ENCODE measurements at places on chromosomes 3 and 15.

DNA sequence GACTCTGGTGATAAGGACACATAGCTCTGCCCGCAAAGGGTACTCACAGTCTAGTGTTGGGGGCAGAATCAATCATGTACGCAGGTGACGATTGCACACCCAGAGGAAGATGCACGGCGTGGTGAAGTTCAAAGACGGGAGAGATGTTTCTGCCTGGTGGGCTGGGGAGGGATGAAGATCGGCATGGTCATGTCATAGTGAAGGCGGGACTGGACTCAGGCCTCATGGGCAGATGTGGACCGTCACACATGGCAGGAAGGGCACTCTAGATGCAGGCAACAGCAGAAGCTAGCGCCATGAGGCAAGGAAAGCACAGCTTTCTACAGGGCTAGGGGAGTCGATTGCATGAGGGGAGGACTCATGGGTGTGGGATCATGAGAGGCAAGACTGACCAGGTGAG is 240.6 kb downstream of the OPA1 start:
- no peak for DNase-seq

GRCh38 chr15:70837476-70837875 is 16.5 kb downstream of the LARP6 start:
- DNase-seq: no peak

DNA sequence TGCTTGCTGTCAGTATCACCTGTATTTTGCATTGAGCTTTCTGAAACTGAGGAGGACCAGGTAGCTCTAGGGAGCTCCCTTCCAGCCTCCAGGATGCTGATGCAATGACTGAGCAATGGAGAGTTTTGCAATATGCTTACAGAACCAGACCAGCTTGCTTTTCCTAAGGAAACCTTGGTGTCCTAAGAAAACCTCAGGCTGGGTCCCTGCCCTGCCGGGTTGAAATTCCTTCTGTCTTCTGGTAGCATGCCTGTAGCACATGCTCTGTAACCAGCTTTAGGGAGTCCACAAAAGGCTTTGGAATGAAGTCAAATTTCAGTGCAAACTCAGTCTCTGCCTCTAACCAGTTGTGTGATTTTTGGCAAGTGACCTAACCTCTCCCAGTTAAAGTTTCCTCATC is 65.8 kb upstream of the GSK3B start:
- no peak for DNase-seq

- DNase-seq: no peak
These were observed 101.1 kb upstream of the CCNL1 start for GRCh38 chr3:157261000-157261399.

DNA sequence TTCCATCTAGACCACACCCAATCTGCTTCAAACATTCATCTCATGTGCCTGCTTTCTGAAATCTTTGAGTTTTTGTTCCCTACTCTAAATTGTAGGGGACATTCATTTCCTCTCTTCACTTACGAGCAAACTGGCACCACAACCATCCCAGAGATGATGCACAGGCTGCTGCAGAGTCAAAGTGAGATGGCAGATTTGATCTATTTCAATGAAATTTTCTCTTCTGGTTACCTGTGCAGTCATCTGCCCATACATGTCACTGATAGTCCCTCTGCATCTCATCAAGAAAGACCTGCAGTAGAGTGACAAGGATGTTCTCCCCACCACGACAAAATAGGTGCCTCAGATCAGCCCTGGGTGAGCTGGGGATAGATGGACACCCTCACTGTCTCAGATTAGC is 118.2 kb upstream of the TNFAIP8L3 start:
- no peak for DNase-seq

DNA sequence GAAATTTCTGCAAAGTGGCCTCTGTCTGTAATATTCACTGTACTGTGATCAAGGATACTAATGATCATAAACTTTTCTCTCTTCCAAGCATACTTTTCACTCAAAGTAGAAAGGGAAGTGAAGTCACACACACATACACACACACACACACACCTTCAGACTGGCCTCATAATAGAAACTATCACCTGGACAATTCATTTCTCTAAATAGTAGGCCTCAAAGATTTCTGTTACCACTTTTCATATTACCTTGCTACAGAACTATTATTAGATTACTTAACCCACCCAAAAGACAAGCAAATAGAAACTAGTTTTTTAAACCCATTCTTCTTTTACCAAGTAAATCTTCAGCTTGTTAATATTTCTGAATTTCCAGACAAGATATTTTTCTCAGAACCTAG is 12.2 kb downstream of the CPB1 start:
- no peak for DNase-seq

GRCh38 chr15:52284164-52284563 is 11.4 kb downstream of the MYO5C start:
- DNase-seq: no peak

DNA sequence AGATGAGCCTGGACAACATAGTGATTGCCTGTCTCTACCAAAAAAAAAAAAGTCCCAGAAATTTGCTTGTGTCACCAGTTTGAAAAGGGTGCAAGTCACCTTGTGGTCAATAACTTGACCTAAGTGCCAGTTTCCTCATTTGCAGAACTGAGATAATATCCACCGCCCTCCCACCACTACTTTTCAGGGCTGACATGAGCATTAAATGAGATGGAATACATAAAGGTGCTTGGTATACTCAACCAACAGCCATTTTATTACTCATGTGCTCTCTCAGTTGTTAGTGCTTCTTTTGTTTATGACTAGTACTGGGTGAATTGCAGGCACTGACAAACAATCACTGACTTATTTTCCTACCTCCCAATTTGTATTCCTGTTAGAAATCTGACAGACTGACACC is 340.5 kb upstream of the SATB1 start:
- no peak for DNase-seq

GRCh38 chr3:71258116-71258515 is 325.4 kb downstream of the FOXP1 start:
- peak; percentile 33 for DNase-seq

- no peak for DNase-seq
These were observed 2.3 kb downstream of the SEMA3G start for GRCh38 chr3:52442409-52443267.

DNA sequence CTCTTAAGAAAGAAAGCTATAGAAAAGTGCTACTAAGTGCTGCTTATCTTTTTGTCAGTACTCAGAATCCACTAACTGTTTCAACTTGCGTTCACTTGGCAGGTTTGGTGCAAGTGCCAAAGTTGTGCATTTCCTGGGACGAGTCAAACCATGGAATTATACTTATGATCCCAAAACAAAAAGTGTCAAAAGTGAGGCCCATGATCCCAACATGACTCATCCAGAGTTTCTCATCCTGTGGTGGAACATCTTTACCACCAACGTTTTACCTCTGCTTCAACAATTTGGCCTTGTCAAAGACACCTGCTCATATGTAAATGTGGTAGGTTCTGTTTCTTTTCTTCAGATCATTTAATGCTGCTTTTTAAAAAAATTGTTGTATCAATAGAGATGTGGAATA is 32.6 kb downstream of the GYG1 start:
- DNase-seq: no peak

GRCh38 chr3:30638685-30639412 is 32.4 kb downstream of the TGFBR2 start:
- no peak for DNase-seq

DNA sequence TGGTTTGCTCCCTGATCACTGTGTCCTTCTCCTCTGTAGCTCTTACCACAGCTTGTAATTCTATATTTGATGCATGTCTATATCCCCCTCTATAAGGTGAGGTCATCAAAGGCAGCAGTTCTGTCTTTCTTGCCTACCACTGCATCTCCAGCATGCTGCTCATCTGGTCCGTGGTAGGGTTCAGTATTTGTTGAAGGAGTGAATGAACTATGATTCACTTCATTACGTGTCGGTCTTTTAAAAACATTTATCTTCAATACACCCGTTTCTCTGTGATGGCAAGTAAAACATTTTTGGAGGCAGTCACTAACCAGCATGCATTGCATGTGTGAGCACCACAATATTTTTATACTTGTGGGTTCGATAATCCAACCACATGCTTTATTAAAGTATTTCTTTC is 27.6 kb downstream of the CHST14 start:
- no peak for DNase-seq

DNA sequence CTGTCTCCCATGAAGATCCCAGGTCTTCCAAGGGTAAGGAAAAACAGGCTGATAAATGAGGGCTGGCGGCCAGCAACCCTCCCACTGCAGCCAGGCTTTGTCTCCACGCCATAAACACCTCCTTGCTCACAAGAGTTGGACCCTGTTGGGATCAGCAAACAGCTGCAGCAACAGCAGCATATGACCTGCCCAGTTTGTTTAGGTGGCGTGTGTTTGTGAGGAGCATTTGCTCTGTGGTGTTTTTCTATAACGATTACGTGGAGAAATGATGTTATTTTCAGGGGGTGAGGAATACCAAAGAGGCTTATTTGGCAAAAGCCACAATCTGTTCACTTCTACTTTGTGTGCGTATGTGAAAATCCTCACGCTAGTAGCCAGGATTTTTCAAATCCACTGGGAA is 58.5 kb downstream of the RFTN1 start:
- no peak for DNase-seq

DNA sequence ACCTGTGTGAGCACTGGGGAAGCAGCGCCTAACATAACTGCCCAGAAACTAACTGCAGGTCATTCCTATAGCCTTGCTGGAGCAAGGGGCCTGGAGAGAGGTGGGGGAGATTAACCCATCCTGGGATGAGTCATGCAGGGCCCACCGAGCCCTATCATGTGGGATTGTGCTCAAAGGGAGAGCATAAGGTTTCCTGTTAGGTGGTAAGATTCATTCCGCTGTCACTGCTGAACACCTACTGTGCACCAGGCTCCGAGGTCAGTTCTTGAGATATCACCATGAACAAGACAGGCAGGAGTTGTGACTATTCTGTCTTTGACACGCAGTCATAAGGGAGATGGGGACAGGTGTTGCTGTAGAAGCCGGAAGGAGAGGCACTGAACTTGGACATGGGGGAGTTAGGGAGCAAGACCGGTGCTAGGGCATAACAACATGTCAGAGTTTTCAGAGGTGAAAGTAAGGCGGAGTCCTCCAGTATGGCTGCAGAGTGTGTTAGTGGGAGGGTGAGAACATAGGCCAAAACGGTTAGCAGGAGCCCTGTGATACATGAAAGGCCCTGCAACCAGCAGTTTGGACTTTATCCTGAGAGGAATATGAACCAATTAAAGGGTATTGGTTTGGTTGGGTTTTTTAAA is 2.4 kb downstream of the SLC25A38 start:
- DNase-seq: peak; percentile 44

GRCh38 chr3:32316319-32316718 is 75.3 kb upstream of the CMTM7 start:
- no peak for DNase-seq

DNA sequence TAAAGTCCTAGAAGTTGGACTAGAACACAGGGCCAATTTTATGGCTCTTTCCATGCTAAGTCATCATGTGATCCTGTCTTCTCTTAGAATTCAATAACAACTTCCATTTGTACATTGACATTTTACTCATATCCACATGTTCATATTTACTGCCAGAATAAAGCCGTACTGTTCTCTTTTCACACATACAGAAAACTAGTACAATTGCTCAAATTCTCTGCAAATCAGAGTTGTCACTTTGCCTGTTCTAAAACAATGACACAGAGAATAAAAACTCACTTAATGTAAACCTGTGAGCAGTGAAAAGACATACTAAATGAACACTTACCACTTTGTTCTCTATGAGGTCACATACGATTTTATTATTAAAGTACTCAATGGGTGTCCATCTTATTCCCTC is 3.5 kb downstream of the LDHAL6B start:
- no peak for DNase-seq

DNA sequence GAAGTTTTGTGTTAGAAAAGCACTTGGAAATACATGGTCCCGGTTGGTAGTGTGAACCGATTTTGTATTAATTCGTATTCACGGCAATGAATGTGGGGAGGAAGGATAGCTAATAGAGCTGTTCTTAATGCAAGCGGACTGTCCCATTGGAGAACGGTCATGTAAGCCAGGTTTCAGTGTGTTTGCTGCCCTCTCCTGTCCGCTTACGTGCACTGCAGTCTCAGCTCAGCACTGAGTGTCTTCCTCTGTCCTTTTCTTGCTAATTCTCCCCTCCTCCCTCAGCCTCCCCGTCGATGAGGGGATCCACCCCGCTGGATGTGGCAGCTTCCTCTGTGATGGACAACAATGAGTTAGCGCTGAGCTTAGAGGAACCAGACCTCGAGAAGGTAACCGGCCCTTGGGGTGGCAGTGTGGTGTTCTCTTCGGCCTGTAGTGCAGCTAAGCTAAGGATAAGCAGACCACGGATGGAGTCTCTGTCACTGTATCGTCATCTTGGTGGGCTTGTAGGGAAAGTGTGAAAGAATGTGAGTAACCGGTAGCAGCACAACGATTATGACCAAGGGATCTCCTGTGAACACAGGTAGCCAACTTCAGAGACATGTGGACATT is 267.5 kb upstream of the CHRM5 start:
- DNase-seq: peak; percentile 63

- DNase-seq: peak; percentile 18
These were observed 146.9 kb downstream of the KLF13 start for GRCh38 chr15:31473385-31474058.

DNA sequence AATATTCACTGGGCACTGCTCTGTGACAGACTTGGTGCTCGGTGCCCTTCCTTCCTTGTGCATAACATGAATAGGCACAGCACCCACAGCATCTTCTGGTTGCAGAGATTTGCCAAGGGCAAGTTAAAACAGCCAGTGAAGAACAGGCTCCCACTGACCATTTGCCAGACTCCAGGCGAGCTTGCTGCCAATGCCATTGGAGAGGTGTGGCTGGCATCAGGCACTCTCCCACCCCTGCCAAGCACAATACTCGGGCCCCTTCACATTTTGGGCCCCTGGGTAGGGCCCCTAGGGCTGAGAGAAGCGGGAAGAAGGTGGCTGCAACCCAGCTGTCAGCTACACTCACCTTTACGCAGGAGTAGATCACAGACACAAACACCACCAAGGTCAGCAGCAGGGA is 112.1 kb downstream of the SEC22A start:
- no peak for DNase-seq

DNA sequence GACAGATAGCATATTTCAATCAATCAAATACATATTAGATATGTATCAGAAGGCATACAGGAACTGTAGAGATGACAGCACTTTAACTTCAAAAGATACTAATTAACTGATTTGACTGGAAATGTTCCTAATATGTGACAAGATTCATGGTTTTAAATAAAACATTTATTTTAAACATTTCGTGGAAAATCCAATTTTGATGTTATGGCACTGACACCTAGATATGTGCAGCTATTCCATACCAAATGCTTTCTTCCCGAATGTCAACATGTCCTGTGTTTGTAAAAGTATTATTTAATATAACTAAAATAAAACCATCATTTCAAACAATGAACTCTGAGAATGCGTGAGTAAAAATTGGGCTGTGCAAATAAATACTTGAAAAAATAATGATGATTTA is 1209.3 kb downstream of the NSUN3 start:
- no peak for DNase-seq

GRCh38 chr3:72126441-72127223 is 341.7 kb upstream of the PROK2 start:
- no peak for DNase-seq

- no peak for DNase-seq
These were observed 149.9 kb downstream of the NEK10 start for GRCh38 chr3:27219127-27219845.

- no peak for DNase-seq
These were observed 53.6 kb upstream of the AP4E1 start for GRCh38 chr15:50854601-50855490.

GRCh38 chr3:184352897-184353545 is 8.4 kb downstream of the CLCN2 start:
- DNase-seq: no peak

All from H7 (cell line).